ENCODE measurements at places on chromosomes 3 and 15.

DNA sequence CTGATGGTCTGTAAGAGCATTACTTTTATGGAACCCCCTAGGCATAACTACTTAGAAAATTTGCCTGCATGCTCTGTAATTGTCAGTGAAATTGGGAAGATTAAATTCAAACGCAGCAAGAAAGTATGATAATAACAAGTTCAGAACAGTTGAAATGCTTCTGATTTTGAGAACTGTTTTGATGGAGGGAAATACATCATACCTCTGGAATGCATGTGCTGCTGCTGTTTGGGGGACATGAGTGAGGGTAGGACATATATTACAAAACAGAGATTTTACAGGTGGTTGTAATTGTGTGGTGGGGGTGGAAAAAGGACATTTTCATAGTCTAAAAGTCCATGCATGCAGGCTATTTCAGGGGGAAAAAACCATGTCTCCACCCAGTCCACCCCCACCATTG is 135.0 kb upstream of the DPH6 start:
- DNase-seq, result no peak

DNA sequence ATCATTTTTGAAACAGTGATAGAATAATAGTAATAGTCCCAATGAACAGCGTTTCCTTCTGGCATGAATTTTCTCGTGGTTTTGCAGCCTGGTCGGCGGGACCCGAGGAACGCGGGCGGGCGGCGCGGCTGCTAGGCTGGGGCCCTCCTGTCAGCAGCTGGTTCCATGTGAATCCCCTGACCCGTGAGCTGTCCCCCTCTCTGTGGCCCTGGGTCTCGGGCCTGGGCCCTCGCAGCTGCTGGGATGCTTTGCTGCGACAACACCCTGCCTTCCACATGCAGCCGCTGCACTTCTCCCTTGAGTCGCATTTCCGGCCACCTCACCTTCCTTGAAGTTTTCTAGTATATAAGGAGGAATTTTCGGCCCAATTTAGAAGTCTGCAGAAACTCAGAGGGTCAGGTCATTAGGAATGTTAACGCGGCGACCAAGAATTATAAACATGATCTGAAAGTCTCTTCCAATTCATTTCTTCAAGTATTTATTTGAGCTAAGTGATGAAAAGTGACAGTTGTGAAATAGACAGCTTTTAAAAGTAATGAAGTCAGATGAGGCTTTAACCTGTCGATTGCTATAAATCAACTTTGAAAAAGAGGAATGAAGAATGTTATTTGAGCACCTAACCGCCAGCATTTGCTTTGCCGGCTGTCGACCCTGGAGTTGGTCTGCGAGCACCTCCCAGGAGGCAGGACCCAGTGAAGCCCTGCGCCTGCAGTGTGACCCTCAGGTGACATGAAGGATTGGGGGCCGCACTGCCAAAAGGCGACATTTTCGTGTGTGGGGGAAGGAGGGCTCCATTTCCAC is 27.7 kb downstream of the NR2F2 start:
- DNase-seq, result no peak

DNA sequence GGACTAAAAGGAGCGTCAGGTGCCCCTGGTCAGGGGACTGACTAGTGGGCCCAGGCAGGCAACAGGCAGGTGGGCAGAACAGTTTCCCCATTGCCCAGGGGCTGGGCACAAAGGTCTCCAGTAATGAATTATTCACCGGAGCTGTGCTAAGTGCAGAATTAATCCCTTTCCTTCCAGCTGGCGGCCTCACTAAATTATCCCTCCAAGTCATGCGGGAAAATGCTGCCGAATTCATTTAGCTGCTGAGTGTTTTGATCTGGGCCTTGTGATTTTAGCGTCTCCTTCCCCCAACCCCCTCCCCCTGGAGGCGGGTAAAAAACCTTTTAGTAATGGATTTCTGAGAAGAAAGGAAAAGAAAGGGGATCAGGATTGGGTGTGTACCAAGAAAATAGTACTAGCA is 47.2 kb downstream of the CCDC33 start:
- no peak for DNase-seq

DNA sequence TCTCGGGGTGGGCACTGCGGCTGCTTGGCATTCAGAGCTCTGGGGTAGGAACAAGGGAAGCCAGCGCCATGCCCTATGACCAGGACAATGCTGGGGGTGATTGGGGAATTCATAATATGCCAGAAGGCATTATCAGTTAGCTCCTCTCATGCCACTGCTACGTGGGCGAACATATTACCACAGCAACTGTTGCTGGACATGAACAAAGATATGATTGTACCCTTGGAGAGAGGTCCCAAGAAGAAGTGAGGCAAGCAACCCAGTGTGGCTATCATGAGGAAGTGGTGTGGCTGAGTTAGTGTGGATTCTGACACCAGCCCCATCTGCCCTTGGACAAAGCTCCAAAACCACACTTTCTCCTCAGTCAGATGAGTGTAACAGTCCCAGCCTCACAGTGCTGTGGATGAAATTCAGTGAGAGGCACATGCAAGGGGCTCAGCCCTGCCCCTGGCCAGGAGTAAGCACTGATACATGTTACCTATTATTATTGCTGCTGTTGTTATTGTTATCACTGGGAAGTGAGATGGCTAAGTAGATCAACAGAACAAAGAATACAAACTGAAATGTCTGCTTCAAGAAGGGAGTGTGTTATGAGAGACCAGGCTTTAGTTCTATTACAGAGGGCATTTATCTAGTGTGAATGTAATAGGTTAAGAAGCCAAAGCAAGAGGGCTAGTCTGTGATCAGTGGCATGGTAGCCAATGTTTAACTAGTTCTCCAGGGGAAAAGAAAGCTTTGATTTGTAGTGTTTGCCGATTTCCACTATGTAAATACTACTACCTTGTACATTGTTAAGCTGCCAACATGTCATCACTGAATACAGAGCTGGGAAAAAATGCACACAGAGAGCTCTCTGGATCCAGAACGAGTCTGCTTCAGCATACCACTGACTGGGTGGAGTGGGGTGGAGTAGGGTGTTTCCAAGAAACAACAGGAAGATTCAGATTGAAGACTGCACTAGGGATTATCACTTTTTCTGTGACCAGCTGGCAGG is 222.3 kb upstream of the EIF1B start:
- no peak for DNase-seq

DNA sequence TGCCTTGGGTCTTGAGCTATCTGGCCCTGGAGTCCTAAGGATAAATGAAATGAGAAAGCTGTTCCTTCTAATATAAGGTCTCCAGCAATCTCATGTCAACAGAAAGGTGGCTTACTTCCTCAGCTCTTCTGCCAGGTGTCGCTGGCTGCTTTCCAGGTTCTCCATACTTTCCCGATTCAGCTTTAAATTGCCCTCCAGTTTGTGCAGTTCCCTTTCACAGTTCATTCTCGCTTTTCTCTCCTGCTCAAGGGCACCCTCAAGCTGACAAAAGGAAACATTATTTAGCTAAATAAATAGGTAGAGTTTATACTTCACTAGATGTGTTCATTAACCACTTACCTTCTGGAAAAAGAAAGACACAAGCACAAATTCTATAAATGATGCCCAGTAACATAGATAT is 73.0 kb downstream of the MYH15 start:
- no peak for DNase-seq

- DNase-seq, result no peak
Observed at GRCh38 chr3:62574266-62574898, 201.0 kb upstream of the FEZF2 start.

GRCh38 chr3:53585627-53586026 is 91.2 kb downstream of the CACNA1D start:
- DNase-seq, result no peak

GRCh38 chr3:126270145-126270811 is 86.9 kb downstream of the KLF15 start:
- DNase-seq, result no peak

- DNase-seq, result no peak
Observed at GRCh38 chr3:118108769-118109168, 925.9 kb downstream of the IGSF11 start.

DNA sequence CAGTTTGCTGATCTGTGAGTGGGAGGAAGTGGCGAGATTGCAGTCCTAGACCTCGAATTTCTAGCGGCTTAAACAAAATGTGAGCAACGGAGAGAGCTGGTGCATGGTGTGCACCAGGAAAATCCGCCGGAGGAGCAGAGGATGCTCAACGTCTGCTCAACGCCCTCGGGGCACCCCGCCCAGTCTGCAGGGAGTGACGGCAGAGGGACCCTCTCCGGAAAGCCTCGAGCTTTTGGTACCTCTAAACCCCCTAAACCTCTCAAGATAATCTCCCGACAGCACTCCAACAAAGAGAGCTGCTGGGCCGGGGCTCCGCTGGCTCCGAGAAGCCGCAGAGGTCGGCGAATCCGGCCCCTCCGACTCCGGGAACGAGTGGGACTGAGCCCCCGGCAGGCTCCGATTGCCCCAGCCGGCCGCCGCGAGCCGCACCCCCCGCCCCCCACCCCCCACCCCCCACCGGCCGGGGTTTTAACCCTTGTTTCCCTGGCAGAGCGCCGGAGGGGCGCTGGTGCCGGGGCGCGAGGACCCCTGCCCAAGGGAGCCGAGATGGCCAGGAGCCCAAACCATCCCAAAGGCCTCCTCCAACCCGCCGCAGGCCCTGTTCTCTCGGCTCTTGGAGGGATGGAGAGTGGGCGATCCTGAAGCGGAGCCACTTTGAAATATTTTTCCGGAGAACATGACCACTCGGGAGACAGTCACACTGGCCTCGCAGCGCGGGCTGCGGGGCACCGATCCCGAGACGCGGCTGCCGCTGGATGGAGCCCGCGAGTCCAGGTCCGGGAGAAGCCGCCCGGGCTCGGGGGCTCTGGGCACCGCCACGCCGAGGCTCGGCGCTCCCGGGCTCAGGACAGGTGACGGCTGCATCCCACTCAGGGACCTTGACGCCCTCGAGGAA is 1.5 kb downstream of the MEGF11 start:
- no peak for DNase-seq

- DNase-seq, result no peak
Observed at GRCh38 chr3:18489939-18490338, 64.8 kb upstream of the SATB1 start.

DNA sequence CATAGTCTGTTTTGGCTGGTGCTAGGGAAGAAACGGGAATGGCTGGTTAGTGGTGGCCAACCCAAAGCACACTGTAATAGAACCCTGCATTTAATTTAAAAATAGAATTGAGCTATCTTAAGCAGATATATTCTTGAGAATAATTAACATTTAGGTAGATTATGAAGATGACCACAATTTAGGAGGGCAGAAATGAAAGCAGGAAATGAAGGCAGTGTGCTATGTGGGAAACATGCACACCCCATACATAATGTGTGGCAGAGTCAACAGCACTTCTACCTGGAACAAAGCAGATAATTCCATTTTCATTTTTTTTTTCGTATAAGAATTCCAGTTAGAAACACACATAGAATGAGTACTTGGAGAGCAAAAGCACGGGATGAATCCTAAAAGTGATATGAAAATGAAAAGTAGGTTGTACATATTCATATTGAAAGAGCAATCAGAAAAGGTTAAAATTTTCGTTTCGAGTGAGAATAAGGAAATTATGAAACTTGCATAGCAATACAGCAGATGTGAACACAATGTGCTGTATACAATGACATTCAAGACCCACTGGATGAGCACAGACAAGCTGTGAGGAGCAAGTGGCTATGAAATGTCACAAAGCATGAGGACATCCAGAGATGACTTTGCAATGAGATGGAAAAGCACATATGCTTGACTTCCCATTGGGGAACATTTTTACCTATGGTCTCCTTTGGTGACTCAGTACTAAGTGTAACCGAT is 102.6 kb downstream of the TFG start:
- DNase-seq, result no peak

GRCh38 chr3:57820479-57820878 is 64.4 kb downstream of the SLMAP start:
- no peak for DNase-seq

- DNase-seq, result no peak
Observed at GRCh38 chr3:12046406-12046805, 42.2 kb downstream of the SYN2 start.

DNA sequence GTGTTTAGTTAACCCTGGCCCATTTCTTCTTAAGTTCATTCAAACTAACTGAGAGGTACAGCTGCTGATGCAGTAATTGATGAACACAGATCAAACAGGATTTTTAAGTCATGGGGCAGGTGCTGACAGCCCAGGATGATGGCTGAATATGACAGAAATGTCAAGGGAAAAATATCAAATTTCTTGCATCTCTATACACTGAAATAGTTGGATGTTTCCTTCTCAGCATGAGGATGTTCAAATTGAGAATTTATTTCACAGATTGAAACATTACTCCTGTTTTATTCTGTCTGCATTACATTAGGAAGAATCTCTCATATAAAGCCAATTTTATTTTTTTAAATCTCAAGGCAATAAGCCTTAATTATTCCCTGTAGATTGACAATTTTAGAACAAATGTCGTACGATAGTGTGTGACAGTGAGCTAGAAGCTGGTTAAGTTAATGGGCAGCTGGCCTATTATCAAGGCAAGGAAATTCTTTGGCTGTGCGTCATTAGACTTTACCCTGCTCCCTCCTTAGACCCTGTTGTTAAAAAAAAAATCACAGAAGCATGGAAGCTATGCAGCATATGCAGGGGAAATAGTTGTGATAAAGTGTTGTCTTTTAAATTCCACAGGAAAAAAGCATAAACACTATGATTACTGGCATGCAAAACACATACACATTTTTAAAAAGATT is 183.8 kb upstream of the KCNMB2 start:
- DNase-seq, result no peak

GRCh38 chr15:62141643-62142588 is 23.2 kb downstream of the C2CD4B start:
- DNase-seq, result no peak

DNA sequence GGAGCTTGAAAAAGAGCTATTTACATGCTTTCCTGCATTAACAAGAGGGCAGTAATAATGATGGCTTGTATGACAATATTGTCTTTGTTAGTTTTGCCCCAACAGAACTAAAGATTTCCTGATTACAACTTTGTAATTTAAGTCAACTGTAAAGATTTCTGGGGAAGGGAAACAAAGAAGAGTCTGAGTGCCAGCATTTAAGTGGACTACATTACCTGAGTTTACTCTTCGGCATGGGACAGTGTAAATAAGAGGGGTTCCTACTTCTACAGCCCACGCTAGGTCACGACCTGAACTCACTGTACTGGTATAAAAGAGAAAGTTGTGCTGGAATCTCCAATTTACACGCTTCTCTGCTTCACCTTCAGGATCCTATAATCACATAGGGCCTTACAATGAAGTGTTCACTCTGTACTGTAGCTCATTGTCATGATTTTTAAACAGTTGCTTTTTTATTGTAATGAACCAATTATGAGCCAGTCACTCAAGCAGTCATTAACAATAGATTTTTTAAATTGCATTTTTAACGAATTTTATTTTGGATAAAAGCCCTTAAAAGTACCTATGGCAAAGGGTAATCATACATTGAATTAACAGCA is 39.6 kb downstream of the DPH6 start:
- no peak for DNase-seq

GRCh38 chr15:89669941-89670340 is 9.2 kb downstream of the PLIN1 start:
- DNase-seq, result no peak

- no peak for DNase-seq
Observed at GRCh38 chr3:30597131-30597768, 9.2 kb upstream of the TGFBR2 start.

Measured in stimulated activated CD8-positive, alpha-beta memory T cell treated with anti-CD3 and anti-CD28 coated beads, Interleukin-4, amount 100 ng/mL, for 4 hours (primary cell).